ENCODE measurements at places on chromosomes 16 and 17.

- DNase-seq, result peak; percentile 97
Observed at GRCh38 chr17:51259564-51260236, at the start of gene MBTD1. MBTD1 (minus strand) TSS chr17:51260049; CDS start chr17:51225161, 34,888 bp downstream.

- DNase-seq, result no peak
Observed at GRCh38 chr16:24452724-24453123, 86.6 kb upstream of the RBBP6 start.

DNA sequence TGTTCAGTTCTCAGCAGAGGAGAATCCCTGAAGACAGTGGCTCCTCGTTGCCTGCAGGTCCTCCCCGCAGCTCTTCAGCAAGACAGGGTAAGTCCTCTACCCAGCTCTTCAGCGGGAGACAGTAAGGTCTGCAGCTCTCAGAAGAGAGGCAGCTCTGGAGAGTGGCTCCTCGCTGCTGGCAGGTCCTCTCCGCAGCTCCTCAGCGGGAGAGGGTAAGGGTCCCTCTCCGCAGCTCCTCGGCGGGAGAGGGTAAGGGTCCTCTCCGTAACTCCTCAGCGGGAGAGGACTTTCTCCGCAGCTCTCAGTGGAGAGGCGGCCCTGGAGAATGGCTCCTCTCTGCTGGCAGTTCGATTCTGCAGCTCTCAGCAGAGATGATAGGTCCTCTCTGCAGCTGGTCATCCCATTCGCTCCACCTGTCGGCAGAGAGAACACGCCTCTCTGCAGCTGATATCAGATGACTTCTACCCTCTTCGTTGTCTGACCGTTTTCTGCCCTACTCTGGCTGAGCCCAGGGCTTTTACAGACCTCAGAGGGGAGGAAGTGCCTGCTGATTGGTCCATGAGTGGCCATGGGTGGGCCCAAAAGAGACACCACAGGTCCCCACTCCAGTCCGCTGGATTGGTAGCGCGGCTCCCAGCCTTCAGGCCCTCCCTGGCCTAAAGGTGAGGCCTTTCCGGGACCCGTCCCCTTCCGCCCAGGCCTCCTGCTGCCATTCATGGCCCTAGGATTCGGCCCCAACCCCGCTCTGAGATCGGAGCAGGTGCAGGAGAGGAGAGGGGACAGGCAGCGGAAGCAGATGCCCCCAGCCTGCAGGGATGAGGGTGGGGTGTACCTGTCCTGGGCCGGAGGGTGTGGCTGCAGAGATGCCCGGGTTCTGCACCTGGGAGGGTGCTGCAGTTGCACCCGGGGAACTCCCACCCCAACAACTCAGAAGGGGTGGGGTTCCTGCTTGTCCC lies 11.9 kb upstream of the SHCBP1 start:
- DNase-seq, result no peak

- peak; percentile 57 for DNase-seq
Observed at GRCh38 chr17:4175921-4176807, 33.2 kb downstream of the CYB5D2 start.

DNA sequence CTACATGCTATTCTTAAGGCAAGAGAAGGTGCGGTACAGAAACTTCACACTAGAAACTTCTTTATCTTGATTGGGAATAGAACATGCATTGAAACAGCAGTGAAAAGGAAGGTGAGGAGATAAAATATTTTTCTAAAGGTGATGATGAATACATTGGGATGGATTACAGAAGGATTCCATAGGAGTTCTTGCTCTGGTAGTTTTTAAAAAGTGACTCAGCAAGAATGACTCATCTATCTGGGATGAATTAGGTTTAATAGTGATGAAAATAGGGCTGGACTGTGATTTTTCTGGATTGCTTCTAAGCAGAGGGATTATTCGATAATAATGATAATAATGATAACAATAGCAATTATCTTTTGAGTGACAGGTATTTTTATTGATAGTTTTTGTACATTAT lies 65.6 kb upstream of the HS3ST4 start:
- DNase-seq, result no peak

GRCh38 chr17:17503566-17504130 lies 7.5 kb upstream of the RASD1 start:
- no peak for DNase-seq

GRCh38 chr17:76276069-76276431 lies 10.9 kb downstream of the UBALD2 start:
- no peak for DNase-seq

- no peak for DNase-seq
Observed at GRCh38 chr16:694187-694862, 4.1 kb upstream of the WDR24 start.

GRCh38 chr17:16878084-16878483 lies 93.8 kb downstream of the TNFRSF13B start:
- no peak for DNase-seq

DNA sequence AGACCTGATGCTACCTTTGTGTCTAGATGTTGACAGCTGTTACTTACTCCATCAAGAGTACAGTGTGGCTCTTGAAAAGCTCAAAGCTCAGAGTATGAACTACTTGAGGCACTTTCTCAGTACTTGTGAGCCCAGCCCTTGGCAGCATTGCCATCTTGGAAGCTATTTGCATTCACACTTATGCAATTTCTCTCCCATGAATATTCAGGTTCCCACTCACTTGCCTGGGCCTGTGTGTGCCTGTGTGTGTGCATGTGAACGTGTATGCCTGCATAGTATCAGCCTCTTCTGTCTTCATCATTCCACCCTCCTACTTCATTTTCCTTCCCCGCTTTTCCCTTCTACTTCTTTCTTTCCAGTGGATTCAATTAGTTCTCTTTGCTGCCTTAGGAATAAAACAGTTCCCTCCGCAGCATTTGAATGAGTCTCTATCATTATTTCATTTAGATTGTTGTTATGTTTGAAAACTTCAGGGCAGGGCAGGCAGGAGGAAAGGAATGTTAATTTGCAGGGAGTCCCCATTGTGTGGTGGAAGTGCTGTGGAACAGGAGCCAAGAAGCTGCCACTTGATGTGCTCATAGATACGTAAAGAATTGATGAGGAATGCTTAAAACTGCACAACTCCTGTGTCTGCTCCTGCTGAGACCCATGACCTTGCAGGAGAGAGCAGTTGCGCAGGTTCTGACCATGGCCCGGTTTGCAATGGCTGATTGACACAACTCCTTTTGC lies 58.9 kb downstream of the HS3ST4 start:
- no peak for DNase-seq

GRCh38 chr17:68843522-68843921 lies 111.7 kb downstream of the ABCA8 start:
- no peak for DNase-seq

GRCh38 chr17:3763777-3764170 lies 37.2 kb downstream of the ITGAE start:
- no peak for DNase-seq

GRCh38 chr17:82935966-82936767 lies 96.3 kb upstream of the ZNF750 start:
- DNase-seq, result no peak

- peak; percentile 56 for DNase-seq
Observed at GRCh38 chr16:71537643-71538042, 11.4 kb downstream of the CHST4 start.

- no peak for DNase-seq
Observed at GRCh38 chr16:84546669-84547545, 42.4 kb upstream of the MEAK7 start.

GRCh38 chr17:7932483-7932891 lies 481 bp downstream of the CNTROB start:
- DNase-seq, result peak; percentile 45

GRCh38 chr17:55040611-55041010 lies 72.0 kb downstream of the STXBP4 start:
- DNase-seq, result no peak

DNA sequence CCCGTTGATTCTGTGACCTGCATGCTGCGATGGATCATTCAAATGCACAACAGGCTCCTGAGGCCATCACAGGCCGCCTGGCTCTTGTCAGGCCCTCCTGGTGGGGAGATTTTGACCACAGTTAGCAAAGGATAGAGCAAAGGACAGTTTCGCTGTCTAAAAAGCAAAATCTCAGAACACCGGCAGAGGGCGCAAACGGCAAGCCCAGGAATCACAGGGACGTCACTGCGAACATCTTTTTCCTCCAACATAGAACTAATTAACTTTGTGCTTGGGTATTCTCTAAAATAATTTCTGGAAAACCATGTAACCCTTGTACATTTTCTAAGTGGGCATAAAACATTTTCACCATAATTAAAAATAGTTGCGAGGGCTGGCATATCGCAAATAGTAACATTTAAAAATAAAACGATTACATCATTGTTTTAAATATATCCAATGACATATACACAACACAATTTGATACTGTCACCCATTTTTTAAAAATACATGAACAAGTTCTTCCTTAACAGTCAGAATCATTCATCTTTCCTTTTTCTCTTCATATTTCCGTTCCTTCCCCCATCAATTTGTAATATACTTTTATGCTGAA lies 19.7 kb upstream of the SLC47A1 start:
- DNase-seq, result peak; percentile 70

DNA sequence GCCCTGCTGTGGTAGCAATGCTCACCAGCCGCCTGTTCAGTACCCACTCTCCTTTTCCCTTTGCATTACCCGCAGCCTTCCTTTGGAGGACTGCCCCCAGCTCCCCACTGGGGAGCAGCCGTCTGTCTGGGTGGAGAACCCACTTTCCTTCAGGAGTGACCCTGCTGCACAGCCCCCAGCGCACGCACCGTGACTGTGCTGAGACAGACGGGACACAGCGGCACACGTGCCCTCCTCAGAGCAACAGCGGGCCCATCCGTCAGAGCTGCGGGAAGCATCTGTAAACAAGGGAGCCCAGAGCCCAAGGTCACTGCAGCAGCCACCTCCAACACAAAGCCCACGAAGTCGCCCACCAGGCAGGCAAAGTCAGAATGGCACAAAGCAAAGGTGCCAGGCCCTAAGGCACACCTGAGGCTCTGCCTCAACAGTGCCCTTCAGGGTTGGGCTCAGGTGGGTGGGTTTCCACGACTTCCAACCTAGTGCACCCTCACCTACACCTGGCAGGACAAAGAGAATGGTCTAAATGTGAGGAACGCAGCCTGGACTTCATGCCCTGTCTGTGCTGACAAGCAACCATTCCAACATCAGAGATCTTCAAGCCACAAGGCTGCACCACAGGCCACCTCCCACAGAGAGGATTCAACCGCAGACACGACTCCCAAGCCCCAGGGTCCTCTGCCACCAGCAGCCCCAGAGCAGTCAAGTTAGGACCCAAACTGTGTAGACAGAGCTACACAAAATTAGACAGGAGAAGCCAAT lies 9.9 kb downstream of the AXIN1 start:
- no peak for DNase-seq

GRCh38 chr16:2933701-2934100 lies 22.0 kb downstream of the FLYWCH1 start:
- no peak for DNase-seq

DNA sequence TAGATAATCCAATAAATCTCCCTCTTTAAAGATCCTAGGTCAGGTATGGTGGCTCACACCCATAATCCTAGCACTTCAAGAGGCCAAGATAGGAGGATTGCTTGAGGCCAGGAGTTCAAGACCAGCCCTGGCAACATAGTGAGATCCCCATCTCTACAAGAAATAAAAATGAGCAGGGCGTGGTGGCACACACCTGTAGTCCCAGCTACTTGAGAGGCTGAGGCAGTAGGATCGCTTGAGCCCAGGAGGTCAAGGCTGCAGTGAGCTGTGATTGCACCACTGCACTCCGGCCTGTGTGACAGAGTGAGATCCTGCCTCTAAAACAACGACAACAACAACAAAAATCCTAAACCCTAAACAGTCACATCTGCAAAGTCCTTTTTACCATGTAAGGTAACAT lies 2.0 kb upstream of the CCL22 start:
- DNase-seq, result no peak

DNA sequence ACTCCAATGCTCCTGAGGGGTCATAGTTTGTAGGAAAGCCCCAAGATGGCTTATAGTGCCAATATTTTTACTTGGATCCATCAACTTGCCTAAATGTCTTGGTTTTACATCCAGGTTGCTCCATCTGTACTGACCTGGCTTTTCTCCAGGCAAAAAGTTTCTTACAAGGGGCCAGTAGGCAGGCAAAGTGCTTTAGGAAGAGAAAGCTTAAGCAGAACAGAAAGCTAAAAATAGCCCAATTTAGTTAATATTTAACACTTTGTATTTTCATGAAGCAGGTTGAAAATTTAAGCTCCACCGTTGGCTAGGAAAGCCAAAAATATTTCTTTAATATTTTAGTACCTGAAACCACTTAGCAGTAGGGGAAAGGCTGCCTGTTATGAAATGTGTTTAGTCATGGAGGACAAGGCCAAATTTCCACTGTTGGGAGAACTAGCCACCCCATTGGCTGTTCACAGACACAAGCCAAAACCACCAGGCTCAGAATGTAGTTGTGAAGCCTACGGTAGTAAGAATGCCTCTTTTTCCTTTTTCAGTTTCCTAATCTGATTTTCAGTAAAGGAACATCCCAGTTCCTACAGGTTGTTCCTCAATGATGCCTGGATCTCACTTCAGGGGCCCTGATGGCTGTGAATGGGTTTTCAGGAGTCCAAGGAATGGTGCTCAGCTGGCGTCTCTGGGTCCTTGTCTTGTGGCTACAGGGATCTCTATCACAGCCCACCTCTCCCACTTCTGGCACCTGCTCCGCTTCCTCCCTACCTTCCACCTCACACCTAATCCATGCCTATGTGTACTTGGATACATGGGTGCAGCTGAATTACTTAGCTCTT lies 324.8 kb downstream of the PMP22 start:
- DNase-seq, result no peak

GRCh38 chr16:52209227-52209626 lies 337.7 kb downstream of the TOX3 start:
- DNase-seq, result no peak

GRCh38 chr17:6567528-6568183 lies 11.3 kb upstream of the PITPNM3 start:
- DNase-seq, result no peak

DNA sequence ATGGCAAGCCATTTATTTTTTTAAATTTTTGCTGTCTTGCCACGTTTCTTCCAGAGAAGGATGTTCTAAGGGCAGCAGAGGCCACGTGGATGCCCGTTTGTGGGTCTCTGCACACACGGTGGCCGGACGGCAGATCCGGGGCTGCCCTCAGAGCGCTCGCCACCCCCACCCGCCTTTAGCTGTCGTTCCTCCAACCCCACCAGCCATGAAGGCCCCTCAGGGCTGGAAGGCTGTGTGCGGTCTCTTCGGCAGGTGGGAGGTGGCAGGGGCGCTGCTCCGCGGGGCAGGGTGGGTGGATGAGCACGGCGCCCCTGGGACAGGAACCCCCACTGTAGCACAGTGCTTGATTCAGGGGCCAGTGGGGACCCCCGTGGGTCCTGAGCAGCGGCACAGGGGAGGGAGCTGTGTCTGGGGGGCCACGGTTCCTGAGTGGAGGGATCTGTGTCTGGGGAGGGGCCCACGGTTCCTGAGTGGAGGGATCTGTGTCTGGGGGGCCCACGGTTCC lies 49.7 kb downstream of the ZFPM1 start:
- DNase-seq, result no peak
